ENCODE measurements at places on chromosomes 6 and 20.
A peak's percentile ranks its signal among the peaks of the same experiment; 100 is the strongest.

DNA sequence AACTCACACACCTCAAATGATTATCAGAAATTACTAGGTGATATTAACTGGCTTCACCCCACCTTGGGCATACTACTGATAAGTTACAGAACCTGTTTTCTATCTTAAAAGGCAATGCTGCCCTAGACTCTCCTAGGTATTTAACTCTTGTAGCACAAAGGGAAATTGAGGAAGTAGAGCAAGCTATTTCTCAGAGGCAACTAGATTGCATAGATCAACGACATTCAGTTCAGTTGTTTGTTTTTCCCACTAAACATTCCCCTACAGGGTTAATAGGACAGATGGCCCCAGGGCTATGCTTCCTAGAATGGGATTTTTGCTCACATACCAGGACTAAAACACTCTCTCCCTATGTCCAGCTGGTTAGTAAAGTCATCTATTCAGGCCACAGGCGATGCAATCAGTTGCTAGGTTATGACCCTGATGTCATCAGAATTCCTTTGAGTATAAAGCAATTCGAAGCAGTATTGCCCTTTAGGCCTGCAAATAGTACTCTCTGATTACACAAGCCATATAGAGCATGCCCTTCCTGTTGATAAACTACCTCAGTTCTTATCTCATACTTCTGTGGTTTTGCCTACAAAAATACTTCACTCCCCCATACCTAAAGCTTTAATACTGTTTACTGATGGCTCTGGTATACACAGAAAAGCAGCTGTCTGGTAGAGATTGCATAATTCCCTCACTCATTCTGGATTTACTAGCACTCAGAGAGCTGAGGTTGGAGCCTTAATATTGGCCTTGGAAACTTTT lies 67.4 kb upstream of the ASCC3 start:
- no peak for DNase-seq

- DNase-seq = no peak
These were observed 771.0 kb downstream of the QKI start for GRCh38 chr6:164185471-164185871.

DNA sequence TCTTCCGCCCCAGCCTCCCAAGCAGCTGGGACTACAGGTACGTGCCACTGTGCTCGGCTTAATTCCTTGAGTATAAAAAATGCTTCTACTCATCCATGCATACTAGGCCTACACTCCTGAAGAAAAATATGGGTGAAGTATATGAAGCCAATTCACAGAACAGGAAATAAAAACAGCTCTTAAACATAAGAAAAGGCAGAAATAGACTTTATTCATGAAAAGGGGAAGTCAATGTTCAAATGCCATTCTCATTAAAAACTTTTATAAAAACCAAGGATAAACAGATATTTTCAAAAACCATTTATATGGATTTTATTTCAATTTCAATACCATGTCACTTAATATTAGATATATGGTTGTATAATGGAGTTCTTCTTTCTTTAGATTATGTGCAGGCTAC lies 18.3 kb downstream of the SERPINB9 start:
- DNase-seq = no peak

DNA sequence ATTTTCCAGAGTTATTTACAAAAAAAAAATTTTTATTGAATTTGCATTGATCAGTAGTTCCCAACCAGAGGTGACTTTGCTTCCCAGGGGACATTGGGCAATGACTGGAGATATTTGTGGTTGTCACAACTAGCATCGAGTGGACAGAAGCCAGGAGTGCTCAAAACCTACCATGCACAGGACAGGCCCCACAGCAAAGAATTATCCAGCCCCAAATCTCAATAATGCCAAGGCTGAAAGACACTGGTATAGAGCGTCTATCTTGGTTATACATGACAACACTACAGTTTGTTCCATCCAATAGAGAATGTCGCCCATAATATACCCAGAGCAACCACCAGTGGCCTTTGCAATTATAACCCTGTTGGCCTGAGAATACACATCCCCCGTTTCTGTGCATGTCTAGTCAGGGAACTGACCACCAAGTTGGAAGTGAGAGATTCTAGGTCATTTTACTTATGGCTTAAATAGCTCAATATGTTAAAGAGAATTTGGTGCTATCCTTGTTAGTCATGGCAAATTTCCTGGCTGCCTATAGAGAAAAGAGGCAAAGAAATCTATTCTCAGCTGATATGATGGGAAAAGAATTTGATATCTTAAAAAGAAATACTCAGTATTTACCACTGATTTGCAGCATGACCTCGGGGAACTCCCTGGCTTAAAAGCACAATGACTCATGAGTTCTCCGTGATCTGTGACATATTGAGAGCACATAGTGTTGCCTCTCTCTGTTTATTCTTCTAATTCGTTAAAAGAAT lies 76.0 kb upstream of the ADTRP start:
- peak; percentile 36 for DNase-seq

DNA sequence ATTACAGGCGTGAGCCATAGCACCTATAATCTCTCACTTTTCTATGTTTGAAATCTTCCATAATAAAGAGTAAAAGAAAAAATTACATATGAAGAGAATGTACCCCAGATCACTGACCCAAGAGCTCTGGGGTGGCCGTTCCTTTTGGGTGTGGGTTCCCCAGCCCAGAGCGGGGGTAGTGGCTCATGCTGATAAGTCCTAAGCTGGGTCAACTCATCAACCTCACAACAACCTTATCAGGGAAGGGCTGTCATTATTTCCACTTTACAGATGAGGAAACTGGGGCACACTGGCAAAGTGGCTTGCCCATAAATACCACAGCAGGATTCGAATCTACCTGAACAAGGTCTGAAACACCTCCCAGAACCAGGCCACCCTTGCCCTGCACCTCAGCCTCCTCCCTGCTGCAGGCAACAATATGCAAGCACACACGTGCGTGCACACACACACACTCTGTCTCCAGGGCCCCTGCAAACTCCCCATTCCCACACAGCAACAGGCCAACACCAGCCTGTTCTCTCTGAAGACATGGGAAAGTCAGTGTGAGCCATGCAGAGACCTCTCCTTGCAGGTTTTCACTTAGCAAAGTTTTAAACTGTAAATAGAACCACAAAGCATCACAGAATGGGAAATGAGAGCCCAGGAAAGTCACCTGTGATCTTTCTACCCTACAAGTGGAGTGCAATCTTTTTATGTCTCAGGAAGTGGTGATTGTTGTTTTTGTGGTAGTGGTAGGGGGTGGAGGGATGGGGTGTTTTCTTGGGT lies 27.7 kb downstream of the BFSP1 start:
- DNase-seq = no peak

GRCh38 chr20:50366270-50367103 lies 143.7 kb upstream of the PTPN1 start:
- DNase-seq = no peak
